Fibroblast of upper back skin (primary cell): ENCODE measurements at places on chromosomes 6 and 20.
A peak's percentile ranks its signal among the peaks of the same experiment; 100 is the strongest.

DNA sequence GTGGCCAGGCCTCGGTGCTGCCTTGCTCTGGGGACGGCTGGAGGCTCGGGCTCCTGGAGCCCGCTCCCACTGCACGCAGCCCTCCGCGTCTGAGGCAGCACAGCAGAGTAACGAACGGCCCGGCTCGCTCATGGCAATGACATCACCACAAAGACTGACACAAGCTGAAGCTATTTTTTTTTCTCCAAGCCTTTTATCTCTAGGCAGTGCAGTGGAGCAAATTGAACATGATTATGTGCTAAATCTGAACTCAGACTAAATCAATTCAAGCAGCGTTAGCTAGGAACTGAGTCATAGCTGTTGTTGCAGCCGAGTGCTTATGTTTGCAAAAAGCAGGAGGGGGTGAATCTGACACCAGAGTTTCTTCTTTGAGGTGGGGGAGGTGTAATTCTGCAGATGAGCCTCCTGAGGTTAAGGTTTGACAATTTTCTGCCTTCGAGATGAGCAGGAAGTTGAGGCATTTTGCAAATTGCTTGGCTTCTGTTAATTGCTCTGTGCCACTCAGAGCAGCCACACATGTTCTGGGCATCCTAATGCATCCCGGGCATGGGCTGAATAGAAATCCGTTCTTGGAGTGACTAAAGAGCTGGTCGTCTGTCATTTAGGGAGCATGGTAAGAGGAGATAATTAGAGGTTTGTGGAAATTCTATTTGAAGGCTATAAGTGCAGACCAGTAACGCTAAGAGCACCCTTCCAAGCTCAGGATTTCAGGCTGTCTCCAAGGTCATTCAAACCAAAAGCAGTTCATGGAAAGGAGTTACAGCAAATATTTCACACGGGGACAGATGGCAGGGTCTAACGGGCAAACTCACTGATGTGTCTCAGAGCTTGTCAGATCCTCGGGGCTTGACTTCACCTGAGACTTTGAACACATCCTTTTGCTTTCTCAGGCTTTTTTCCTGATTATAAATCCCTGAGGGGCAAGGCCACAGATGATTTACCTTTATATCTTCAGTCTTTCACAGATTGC is 155.1 kb upstream of the ENPP5 start:
- DNase-seq = peak; percentile 88

GRCh38 chr6:163324688-163325389 is 89.7 kb upstream of the QKI start:
- DNase-seq = peak; percentile 48

DNA sequence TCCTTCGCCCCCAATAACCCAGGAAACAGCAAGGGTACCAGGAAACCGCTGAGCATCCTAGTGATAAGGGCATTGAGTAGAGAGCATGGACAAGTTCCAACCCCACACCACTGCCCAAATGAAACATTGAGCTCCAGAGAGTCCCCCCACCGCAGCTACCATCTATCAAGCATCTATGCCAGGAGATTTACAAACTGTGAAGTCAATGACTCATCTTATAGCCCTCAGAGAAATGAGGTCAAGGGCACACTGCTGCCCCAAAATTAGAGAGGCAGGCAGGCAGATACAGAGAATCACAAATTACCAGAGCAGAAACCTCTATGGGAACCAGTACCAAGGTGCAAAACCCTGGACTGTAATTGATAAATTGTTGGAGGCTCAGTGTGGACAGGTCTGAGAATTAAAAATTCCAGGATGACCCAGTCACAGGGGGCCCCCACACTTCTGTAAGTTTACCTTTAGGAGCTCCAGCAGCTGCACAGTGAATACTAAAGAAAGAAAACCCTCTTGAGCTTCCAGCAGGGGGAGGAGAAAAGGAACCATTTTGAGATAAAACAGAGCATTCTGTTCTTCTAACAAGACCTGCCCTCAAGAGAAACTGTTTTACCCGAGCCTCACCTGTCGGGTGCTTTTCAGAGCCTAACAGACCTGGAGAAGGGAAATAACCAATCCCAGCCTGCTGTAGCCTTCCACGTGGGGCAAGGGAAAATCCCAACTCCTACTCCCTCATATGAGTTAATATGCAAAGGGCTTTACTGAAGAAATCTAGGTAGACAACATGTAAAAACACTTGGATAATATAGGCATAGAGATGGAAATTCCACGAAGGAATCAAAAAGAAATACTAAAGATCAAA is 118.0 kb upstream of the ARID1B start:
- peak; percentile 21 for DNase-seq

DNA sequence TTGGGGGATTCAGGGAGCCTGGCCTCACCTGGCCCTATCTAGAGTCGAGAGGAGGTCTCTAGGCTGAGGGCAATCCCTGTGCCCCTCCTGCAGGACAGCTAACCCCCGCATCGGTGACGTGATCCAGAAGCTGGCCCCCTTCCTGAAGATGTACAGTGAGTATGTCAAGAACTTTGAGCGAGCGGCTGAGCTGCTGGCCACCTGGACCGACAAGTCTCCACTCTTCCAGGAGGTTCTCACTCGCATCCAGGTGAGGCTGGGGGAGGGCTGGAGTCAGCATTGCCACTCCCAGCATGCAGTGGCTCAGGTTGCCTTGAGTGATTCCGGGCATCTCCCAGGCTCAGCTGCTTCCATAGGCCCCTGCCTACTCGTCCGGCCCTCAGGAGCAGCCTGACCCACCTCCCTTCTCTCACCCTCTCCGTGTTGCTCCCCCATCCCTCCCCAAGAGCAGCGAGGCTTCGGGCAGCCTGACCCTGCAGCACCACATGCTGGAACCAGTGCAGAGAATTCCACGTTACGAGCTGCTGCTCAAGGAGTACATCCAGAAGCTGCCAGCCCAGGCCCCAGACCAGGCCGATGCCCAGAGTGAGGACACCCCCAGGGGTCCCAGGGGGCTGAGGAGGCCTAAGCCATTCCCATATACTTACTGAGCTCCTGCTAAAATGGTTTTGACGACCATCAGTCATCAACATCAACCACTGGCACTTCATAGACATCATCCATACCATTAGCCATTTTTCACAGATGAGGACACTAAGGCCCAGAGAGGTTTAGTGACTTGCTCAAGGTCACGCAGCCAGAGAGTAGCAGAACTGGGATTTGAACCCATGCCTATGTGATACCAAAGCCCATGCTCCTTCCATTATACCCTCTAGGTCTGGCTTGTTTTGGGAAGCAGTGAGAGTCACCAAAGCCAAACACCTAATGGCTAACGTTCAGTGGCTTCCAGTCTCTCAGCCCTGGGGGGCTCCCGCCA is 8.3 kb downstream of the FGD2 start:
- DNase-seq = no peak

DNA sequence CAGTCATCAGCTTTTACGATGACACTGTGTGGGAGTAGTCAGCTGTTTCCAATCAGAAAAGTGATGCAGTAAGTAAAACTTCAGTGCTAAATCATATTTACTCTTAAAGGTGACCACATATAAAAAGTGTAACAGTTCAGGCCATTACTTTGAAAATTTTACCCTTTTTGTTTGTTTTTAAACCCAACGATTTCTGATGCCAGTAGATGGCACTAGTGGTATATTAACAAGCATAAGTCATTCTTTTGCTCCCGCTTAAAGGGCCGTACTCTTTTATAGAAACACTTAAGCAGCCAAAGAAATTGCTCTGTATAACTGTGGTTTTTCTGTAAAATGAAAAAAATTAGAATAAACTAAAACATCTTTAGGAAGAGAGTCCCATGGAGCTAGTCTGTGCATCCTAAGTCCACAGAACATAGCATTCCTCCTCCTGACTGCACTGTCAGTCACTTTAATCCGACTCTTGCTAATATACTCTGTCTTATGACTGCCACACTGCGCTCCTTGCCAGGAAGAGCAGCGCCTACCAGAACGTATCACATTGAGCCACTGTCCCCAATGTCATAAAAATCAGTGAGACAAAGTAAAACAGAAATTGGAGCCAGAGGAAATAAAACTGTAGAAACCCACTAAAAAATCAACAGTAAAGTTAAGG is 25.0 kb downstream of the HEBP2 start:
- peak; percentile 58 for DNase-seq

GRCh38 chr20:61451953-61452352 is 199.9 kb downstream of the CDH4 start:
- DNase-seq = no peak

- peak; percentile 51 for DNase-seq
These were observed 552.3 kb upstream of the CITED2 start for GRCh38 chr6:139926711-139927110.
